ENCODE measurements at places on chromosomes 7 and 10. TPM values are rescaled to one million over a fixed set of nuclear protein-coding genes. Genes with fewer than 3 reads are reported as not detected.
A peak's percentile ranks its signal among the peaks of the same experiment; 100 is the strongest.

- no peak for DNase-seq
Observed at GRCh38 chr7:132815130-132815529, 238.9 kb upstream of the PLXNA4 start.

DNA sequence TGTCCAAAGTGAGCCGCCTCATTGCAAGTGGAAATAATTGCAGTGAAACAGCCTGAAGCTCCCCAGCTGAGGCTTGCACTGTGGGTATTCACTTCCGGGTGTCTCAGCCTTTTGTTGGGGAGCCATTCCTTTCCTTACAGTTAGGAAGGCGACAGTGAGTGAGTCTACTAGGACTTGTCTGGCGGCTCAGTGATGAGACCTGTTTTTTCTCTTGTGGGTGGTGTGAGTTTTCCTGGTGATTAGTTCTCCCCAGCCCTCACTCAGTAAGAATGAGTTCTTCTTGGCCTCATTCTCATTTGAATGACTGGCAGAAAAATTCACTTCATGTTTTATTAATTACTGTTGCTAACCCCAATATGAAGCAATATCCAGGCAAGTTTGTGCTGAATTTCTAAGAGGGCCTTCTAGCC, 2.6 kb downstream of the PGAM1 start:
- DNase-seq, result no peak

- no peak for DNase-seq
Observed at GRCh38 chr10:77873536-77874380, 52.8 kb downstream of the DLG5 start.

- DNase-seq, result no peak
Observed at GRCh38 chr7:106501605-106502580, 159.1 kb downstream of the CCDC71L start.

DNA sequence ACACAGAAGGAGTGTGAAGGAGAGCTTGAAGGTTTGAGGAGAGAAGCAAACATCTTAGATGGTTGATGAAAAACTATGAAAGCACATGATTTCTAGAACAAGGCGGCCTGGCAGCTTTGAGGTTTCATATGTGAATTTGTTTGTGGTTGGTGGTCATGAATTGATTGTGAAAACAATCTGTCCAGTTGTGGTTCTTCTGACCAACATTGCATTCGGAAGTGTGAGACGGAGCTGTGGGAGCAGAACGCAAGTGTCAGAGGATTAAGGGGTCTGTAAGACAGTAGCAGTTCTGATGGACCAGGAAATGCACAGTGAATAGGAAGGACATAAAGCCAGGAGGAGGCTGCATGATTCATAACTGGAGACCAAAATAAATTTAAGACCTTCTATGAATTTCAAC, 594.6 kb downstream of the NXPH1 start:
- DNase-seq, result no peak

DNA sequence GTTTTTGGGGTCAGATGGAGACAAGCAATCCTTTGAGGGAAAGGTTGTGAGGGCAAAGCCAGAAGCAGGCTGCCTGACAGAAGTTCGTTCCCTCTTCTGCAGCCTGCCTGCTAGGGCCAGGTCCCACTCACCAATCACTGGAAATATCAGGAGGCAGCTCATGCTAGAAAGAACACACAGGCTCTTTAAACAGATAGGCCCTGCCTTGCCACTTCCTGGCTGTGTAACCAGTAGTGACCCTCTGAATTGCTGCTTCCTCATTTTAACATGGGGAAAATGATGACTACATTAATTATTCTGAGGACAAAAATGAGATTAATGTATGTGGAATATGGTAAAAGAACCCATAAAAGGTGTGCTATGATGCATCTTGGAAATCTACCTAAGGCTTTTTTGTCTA, 50.5 kb upstream of the MRLN start:
- no peak for DNase-seq

DNA sequence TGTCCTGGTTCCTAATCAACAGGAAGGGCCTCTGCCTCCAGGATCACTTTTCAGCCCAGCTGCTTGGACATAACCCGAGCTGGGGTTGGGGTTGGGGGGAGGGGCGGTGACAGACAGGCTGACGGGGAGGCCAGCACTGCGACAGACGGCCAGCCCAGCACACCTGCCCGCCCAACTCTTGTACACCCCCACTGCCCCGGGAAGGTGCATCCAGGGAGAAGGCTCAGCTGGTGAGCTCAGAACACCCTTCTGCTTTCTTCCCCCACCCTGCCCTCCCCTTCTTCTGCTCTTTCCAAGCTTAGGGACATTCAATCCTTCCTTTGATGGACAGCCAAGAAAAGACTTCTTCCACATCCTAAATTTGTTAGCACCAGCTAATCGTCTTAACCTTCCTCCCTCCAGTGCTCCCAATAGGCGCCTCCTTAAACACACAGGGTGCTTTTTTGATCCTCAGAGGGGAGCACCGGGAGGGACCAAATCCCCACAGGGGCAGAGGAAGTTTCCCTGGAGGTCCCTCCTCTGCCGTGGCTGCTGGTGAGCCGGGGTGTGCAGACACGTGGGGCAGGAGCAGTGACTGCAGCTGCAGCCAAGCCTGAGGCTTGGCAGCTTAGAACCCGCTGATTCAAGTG, 44.7 kb downstream of the COL13A1 start:
- DNase-seq, result no peak

- DNase-seq, result no peak
Observed at GRCh38 chr7:135919071-135919841, 57.9 kb downstream of the MTPN start.

- DNase-seq, result peak; percentile 35
Observed at GRCh38 chr7:131688738-131689661, 132.6 kb upstream of the PODXL start.

GRCh38 chr10:44386546-44387052, 1.7 kb upstream of the CXCL12 start:
- DNase-seq, result peak; percentile 18

DNA sequence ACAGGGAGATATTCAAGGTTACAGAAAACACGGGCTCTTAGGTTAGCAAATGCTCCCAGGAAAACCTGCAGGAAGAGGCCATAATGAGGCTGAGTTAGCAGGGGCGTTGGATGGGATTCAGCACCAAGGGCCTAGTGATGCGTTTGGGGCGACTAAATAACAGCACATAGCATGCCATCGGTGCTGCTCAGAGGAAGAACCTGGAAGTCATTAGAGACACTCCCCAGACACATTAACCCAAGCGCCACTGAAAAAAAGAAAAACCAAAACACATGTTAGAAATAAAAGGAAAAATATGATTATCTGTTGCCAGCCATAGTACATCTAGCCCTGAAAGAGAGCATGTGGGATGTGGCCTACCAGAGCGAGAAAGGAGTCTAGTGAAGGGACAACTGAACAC, 28.8 kb upstream of the OPALIN start:
- no peak for DNase-seq

DNA sequence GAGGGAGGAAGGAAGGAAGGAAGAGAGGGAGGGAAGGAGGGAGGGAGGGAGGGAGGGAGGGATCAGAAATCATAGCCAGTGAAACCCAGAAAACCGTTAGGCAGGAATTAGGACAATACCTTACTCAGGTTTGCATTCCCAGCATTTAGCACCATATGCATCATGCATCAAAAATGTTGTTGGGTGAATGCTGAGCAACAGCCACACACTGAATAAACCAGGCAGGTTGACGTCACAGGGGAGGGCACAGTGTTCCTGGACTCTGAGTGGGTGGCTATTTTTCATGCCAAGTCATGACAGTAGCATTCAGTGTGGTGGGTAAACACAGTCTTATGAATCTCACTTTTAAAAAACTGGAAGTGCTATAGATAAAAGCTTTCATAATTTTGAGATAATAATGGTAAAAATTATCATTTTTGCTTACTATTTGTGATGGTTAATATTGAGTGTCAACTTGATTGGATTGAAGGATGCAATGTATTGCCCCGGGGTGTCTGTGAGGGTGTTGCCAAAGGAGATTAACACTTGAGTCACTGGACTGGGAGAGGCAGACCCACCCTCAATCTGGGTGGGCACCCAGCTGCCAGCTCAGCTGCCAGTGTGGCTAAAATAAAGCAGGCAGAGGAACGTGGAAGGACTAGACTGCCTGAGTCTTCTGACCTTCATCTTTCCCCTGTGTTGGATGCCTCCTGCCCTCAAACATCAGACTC, 199.1 kb upstream of the PRKCQ start:
- DNase-seq, result no peak

GRCh38 chr7:41867639-41868280, 164.9 kb upstream of the INHBA start:
- no peak for DNase-seq

SFTPA2 gene
- not detected for total RNA-seq

MYL10 gene
- total RNA-seq, result not detected

CDH23 gene
- total RNA-seq, result 5.6 TPM

VSTM4 gene
- total RNA-seq, result not detected

All from CD4-positive, CD25-positive, alpha-beta regulatory T cell (primary cell).